ENCODE measurements at places on chromosomes 2 and 18.
A peak's percentile ranks its signal among the peaks of the same experiment; 100 is the strongest.

DNA sequence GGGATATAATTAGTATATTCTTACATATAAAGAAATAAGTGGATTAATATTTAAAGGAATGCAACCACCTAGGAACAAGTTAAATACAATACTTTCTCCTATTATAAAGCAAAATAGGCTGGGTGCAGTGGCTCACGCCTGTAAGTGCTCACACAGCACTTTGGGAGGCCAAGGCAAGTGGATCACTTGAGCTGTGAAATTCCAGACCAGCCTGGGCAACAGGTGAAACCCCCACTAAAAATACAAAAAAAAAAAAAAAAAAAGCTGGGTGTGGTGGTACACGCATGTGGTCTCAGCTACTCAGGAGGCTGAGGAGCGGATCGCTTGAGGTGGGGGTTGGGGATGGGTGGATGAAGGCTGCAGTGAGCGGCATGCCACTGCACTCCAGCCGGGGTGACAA, 286.2 kb upstream of the EPC2 start:
- DNase-seq = no peak

DNA sequence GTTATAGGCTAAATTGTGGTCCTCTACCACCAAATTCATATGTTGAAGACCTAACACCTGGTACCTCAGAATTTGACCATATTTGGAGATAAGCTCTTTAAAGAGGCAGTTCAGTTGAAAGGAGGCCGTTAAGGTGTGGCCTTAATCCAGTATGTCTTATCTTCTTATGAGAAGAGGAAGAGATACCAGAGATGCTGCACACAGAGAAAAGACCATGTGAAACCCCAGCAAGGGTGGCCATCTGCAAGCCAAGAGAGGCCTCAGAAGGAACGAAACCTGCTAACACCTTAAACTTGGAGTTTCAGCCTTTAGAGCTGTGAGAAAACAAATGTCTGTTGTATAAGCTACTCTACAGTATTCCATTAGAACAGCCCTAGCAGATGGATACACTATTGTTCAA, 528.1 kb upstream of the DCC start:
- DNase-seq = no peak

- no peak for DNase-seq
These were observed 24.7 kb upstream of the IMPA2 start for GRCh38 chr18:11956371-11957308.

DNA sequence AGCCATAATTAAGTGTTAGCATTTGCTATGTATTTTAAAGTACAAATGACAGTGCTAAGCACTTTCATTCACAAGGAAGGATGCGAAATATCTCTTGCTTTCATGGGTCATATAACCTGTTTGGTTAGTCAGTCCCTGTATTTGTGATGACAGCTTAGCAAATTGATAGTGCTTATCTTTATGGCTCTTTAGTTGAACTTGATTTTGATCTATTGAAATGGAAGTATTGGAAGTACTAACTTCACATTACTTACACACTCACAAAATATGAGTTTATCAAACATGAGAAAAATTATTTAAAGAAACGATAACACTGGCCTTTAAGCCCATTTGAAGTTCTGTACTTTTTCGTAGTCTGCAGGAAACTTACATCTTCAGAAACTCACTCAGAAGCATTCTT, 97.4 kb upstream of the NEUROD1 start:
- no peak for DNase-seq

- DNase-seq = no peak
These were observed 96.4 kb downstream of the EN1 start for GRCh38 chr2:118750959-118751565.

DNA sequence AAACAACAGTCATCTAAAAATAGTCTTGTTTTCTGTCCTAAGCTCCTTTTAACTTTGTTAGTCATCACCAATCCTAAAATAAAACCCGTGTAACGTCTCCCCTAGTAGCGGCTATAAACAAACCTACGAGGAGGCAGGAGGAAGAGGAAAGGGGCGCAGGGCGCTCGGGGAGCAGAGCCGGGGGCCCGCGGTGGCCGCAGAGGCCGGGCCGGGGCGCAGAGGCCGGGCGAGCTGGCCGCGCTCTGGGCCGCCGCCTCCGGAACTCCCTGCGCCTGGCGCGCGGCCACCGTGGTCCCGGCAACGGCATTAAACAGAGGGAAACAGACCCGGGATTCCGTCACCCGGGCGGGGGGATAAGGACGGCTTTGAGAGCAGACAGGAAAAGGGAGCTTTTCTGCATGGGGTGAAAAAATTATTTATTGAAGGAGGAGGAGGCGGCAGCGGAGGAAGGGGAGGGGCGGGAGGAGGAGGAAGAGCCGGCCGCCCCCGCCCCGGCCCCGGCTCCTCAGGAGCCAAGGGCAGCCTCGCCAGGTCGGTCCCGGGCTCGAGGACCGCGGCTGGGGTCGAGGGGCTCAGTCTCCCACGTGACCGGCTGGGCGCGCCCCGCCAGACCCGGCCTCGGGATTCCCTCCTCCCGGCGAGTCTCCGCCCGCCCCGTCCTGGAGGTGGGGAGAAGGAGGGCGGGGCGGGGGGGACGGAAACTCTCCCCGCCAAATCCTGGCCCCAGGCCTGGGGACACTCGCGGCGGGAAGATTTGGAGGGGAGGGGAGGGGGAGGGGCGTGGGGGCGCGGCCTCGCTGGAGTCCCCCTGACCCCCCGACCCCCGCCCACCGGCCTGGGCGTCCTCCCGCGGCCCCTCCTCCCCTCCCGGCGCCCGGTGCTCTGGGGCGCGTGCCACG, 1.8 kb upstream of the NFATC1 start:
- peak; percentile 50 for DNase-seq

GRCh38 chr2:182610231-182610630, 105.8 kb upstream of the DNAJC10 start:
- no peak for DNase-seq

- DNase-seq = no peak
These were observed 65.4 kb upstream of the GLS start for GRCh38 chr2:190815226-190815625.

DNA sequence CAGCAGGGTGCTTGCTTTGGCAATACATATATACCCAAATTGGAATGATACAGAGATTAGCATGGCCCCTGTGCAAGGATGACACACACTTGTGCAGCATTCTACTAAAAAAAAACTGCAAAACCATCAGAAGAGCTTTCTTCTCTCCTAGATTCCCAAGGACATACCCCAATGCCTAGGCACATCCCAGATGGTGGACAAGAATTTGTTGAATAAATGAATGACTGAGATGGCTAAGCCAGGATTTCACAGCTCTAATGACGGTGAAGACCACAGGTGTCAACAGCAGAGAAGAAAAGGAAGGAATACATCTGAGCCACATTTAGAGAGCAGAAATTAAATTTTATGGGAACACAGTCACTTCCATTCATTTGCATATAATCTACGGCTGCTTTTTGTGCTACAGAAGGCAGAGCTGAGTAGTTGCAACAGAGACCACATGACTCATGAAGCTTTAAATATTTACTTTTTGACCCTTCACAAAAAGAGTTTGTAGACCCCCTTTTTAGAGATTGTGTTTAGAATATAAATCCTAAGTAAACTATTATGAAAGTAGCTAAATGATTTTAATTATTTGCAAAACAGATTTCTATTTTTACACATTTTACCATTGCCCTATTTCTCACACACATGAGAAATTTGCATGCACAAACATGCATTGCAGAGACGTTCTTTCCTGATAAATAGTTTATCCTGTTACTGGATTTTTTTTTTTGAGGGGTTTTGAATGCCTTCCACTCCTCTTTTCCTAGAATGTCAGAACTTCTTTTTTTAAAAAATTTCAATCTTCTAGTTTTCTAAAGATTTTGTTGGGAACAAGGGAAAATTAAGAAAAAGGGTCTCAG, 119.0 kb downstream of the PMAIP1 start:
- no peak for DNase-seq

GRCh38 chr2:149606251-149606811, 18.8 kb upstream of the MMADHC start:
- DNase-seq = peak; percentile 43

DNA sequence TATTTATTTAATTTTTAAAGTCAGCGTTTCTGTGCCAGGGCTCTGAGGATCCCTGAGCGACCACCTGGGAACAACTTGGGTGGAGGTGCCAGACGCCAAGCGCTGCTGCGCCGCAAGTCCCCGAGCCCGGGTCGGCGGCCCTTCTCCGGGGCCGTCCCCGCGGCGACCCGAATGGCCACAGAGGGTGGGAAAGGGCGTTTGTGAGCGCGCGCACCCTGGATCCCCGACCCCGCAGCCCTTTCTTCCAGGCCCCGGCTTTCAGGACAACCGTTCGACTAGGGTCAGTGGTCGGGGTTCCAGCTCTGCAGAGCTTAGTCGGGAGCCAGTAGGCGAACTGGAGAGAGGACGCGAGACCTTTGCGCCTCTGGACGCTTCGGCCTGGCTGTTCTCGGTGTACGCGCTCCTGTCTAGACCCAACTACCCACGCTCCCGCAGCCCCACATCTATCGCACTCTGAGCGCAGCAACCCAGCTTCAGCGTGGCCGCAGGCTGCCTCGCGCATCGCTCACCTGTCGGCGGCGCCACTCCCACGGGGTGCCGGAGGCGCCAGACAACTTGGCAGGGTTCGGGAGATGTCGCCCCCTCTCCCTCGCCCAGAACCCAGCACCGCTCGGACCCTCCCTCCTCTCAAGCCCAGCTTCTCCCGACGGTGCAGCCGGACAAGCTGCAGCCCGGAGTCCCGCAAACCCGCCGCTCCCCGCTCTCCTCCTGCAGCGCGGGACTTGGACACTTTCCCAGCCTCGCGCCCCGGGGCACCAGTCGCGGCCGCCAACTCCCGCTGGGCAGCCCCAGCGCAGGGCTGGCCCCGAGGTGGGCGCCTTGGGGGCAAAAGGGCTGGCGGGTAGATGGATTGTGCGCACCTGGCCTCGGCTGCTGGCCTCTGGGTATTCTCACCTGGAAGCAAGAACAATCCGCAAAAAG, 758 bp downstream of the LYPD1 start:
- DNase-seq = no peak

DNA sequence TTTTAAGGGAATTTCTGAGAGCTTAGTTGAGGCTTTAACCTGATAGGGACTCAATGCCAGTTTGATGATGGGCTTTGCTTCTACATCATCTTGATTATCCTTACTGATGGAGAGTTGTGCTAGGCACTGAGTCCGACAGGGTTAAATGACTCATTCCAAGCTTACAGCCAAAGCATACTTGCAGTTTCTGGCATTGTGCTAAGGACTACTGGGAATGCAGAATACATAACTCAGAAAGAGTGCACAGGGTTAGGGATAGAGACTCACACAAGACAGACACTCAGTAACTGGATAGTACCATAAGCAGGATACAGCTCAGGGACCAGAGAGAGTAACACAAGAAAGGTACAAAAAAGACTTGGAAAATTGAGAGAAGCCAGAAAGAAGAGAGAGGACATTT, 94.1 kb upstream of the SLC14A2 start:
- DNase-seq = no peak

DNA sequence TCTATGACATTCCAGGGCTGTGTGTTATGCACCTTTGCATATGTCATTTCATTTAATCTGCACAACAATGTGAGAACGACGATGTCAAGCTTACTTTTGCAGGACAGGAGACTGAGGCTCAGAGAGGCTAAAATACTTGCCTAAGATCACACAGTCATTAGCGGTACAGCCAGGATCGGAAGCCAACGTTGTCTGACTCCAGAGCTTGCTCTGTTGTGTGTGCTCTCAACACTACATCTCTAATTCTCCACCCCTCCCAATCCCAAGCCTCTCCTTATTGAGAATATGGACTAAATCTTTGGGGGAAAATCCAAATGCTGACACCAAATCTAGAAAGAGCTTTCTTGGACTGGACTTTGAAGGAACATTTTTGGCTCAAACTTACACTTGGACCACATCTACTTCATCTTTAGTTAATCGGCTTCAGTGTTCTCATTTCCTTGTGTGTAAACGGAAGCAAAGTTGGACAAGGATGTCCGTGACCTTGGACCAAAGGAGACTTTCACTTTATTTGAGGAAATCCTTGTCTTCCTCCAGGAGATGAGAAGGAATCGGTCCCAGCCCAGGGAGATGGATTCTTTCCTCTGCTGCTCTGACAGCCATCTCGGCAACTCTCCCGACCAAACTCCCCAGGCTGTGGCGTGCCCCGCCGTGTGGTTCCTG, 242.4 kb downstream of the LPIN1 start:
- DNase-seq = no peak

GRCh38 chr2:180319586-180320405, 312.7 kb upstream of the CWC22 start:
- DNase-seq = no peak

GRCh38 chr18:26618135-26618534, 69.8 kb upstream of the KCTD1 start:
- no peak for DNase-seq

GRCh38 chr2:159266554-159266953, 19.9 kb downstream of the WDSUB1 start:
- DNase-seq = no peak

- peak; percentile 76 for DNase-seq
These were observed 10.4 kb upstream of the MAP3K2 start for GRCh38 chr2:127398239-127398590.

DNA sequence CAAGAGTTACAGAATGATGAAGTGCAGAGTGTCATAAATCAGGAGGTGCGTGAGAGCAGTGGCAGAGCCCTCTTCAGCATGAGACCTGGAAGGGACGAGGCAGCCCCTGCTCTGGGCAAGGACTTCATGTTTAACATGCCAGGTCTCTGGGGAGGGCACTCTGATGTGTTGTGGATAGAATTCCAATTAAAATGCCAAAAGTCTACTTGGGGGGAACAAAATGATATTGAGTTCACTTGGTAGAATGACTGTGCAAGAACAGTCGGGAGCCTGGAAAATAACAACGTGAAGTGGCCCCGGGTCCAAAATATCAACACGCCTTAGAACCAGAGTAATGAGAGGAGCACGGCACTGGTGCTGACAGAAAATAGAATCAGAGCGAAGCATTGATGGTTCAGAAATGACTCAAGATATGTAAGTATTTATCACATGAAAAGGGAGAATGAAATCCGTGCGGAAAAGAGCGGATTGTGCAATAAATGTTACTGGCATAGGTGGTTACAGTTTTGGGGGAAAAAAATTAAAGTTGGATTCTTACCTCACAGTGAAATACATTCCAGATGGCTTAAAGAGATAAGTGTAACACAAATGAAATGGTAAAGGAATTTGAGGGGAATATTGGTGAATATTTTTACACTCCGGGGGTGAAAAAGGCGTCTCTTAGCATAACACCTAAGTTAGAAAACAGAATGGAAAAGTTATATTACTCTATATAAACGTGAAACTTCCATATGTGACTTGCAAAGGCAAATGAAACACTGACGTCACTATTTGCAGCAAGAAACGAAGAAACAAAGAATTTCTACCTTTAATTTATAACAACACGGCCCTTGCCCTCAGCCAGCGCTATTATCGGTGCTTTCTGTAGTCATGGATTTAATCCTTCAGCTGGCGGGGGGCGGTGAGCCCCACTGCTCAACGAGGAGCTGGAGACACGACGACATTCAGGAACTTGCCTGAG, 159.4 kb upstream of the TWIST2 start:
- DNase-seq = no peak

- DNase-seq = no peak
These were observed 141.3 kb downstream of the AFF3 start for GRCh38 chr2:100000915-100001707.

- DNase-seq = peak; percentile 18
These were observed 44.3 kb downstream of the BARD1 start for GRCh38 chr2:214765180-214765579.

Data from kidney glomerular epithelial cell (primary cell).